Activated T-cell treated with anti-CD3 and anti-CD28 coated beads for 4 hours (primary cell): ENCODE measurements at places on chromosomes 13 and 19.

DNA sequence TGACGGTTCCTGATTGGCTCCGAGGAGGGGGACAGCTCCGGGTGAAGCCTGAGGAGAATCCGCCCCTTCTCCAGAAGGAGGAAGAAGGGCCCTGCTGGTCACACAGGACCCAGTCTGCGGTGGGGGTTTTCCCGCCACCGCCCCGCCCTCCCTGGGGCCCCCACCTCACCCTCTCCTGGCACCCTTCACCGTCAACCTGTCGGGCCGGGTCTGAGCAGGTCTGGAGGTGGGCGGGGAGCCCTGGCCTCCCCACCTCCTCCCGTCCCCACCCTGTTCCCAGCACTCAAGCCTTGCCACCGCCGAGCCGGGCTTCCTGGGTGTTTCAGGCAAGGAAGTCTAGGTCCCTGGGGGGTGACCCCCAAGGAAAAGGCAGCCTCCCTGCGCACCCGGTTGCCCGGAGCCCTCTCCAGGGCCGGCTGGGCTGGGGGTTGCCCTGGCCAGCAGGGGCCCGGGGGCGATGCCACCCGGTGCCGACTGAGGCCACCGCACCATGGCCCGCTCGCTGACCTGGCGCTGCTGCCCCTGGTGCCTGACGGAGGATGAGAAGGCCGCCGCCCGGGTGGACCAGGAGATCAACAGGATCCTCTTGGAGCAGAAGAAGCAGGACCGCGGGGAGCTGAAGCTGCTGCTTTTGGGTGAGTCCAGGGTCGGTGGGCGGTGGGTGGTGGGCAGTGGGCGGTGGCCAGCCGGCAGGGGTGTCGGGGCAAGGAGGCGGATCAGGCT, at the start of gene GNA15:
TSS of gene GNA15 (plus strand) at position 73 of the 723 bp plus-strand sequence. CDS start at position 491, 418 bp downstream.
- no peak for DNase-seq

DNA sequence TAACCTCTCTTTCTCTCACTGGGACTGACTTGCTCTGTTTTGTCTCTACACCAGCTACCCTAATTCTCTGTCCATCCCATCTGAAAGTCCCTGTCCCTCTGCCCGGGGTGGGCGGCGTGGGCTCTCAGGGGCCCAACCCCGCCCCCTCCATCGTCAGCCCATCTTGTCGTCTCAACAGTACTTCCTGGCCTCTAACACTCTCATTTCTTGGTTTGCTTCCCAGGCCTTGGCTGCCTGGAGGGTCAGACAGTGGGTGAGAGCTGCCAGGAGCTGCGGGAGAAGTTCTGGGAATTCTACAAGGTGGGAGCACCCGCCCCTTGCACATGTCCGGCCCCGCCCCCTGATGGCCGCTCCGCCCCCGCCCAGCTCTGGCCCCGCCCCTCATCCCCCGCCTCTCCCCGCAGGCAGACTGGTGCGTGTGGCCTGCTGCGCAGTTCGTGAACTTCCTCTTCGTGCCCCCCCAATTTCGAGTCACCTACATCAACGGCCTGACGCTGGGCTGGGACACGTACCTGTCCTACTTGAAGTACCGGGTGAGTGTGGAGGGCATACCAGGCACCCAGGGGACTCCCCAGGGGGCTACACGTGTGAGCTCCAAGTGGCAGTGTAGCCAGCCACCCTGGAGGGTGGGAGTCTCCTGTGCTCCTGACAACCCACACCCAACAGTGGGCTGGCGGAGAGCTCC, 1.7 kb downstream of the MPV17L2 start:
- no peak for DNase-seq

- DNase-seq: no peak
Observed at GRCh38 chr19:46958532-46958931, 61.1 kb upstream of the NPAS1 start.

DNA sequence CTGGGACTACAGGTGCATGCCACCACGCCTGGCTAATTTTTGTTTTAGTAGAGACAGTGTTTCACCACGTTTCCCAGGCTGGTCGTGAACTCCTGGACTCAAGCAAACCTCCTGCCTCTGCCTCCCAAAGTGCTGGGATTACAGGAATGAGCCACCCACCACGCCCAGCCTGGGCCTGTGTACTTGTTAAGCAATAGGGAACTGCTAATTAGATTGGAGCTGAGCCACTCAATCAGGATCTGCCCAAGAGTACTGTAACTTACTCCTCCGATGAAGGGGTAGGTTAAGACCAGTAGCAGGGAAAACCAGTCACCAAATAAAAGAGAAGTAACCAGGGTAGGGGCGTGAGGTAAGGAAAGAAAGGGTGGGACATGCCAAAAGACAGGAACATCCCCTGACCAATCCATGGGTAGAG, 2.3 kb downstream of the DDX39A start:
- DNase-seq: no peak

GRCh38 chr13:44703371-44703770, 127.2 kb upstream of the TSC22D1 start:
- DNase-seq: no peak
